Brain pericyte (primary cell): ENCODE measurements at places on chromosomes 5 and 9.

DNA sequence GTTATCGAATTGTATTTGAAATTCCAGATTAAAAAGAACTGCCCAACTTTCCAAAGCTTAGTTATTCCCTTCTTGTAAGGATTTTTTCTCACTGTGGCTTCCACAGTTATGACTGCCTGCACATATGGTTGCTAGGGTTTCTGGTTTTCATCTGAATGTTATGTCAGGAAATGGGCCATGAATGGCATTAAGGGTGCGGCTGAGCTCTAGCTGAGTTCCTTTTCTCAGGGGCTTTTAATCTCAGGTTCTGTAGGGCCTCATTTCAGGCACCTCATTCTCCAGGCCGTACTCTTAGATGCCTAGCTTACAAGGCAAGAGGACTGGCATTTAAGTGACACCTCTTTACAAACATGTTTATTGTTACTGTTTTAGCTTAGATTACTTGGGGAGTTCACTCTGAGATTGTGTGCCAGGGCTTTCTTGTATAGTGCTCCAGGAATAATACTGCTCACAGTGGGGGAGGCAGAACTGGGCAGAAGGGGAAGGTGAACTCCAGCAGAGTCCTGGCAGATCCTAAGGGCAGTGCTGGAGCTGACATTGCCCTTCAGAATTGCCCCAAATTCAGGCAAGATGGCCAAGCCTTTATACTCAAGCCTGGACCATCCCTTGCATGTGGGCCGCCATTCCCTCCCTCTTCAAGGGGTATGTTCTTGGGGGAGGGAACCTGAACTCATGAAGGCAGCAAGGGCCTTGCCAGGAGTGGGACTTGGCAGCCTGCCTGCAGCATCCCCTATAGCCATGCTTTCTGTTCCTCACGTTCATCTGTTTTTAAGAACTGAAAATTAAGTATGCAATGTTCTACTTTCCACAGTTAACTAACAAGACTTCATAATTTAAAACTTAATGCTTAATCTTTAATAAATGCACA is 111.5 kb downstream of the KDM4C start:
- peak; percentile 22 for DNase-seq

- DNase-seq = no peak
Measured at GRCh38 chr5:69131304-69131703, 35.6 kb upstream of the CCNB1 start.

- DNase-seq = no peak
Measured at GRCh38 chr5:51386916-51387883, 4.0 kb downstream of the ISL1 start.

- DNase-seq = no peak
Measured at GRCh38 chr5:68330574-68330973, 115.0 kb downstream of the PIK3R1 start.

GRCh38 chr5:61805101-61805500 is 473.0 kb downstream of the ZSWIM6 start:
- DNase-seq = no peak

- no peak for DNase-seq
Measured at GRCh38 chr5:14489643-14490042, 91.9 kb upstream of the OTULINL start.
